ENCODE measurements at places on chromosomes 1 and 21.

DNA sequence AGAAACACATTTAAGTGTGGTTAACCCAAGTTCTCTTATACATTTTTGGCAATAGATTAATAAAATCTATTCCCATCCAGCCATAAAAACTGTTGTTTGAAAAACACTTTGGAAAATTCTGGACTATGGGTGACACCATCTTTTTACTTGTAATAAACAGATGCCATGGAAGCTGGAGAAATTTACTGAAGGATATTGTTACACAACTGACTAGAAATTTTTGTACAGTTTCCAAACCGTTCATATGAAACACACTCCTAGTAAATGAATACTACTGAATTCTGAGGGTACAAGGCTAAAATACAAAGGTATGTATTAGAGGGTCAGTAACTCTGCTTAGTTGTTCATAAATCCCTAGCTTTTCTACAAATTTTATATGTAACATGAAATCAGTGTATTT, 48.7 kb downstream of the TRIM33 start:
- DNase-seq = no peak

DNA sequence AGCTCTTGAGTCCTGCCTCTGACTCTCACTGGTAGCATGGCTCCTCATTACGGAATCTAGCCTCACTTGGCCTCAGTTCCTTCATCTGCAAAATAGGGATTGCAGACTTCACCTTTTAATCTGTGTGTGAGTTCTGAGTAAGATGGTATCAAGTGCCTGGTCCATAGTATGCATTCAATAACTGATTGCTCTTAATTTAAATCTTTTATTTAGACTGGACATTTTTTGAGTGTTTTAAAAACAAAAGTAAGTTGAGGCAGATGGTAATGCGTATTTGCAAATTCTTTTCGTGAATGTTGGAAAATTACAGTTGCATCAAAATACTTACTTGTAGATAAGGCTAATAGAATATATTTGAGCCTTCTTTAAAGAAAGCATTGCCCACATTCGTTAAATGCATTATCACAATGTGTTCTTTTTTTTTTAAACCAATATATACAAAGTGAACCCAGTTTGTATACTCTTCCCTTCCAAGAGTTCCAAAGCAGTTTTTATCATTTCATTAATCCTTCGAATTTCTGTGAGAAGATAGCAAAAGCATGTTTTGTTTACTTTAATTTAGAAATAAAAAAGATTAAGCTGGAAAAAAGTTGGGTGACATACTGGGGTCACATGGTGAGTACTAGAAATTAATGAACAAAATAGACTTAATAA, 8.1 kb downstream of the DNM3 start:
- no peak for DNase-seq

DNA sequence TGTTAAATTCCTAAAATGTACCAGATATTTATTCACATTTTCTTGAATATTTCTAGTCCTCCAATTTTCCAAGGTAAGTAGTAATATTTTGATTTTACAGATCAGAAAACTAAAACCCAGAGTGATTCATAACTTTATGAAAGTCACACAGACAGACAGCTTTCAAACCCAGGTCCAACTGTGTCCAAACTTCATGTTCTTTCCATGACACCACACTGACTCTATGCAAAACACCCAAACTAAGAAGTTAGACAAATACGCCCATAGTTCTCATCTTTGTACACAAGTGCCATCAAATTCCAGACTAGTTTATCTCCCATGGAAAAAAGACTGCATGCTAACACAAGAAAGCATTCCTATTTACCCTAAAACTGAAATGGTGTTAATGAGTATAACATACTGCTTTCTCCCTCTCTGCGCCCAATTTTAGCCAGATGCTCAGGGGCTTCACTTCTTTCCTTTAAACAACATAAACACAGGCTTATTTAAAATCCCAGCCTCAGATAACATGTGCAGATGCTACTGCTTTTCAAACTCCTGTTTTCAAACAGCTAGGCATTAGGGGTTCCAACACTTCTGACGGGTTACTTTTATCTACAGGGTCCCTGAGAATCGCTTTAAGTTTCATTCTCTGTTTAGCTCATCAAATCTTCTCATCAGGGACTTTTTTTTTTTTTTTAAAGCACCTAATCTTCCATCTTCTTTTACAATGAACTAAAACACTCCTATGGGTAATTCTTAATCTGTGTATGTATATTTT, 44.6 kb downstream of the WASF2 start:
- no peak for DNase-seq

GRCh38 chr1:221695301-221695700, 46.6 kb downstream of the DUSP10 start:
- no peak for DNase-seq

DNA sequence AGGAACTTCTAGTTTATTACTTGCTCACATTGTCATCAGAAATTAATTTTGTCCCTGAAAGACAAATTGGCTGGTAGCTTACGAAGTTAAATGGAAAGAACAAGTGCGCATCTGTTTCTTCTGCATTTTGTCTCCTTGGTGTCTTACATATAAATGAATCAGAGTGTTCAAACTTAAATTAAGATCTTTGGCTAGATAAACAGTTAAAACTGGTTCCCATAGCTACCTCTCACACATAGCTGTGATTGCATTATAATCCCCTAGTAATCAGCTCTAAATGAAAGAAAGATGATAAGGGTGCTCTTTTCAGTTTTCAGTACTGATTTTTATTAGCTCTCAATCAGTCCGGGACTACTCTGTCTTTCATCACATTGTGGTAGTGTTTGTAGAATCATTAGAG, 124.2 kb upstream of the LMO4 start:
- DNase-seq = no peak

DNA sequence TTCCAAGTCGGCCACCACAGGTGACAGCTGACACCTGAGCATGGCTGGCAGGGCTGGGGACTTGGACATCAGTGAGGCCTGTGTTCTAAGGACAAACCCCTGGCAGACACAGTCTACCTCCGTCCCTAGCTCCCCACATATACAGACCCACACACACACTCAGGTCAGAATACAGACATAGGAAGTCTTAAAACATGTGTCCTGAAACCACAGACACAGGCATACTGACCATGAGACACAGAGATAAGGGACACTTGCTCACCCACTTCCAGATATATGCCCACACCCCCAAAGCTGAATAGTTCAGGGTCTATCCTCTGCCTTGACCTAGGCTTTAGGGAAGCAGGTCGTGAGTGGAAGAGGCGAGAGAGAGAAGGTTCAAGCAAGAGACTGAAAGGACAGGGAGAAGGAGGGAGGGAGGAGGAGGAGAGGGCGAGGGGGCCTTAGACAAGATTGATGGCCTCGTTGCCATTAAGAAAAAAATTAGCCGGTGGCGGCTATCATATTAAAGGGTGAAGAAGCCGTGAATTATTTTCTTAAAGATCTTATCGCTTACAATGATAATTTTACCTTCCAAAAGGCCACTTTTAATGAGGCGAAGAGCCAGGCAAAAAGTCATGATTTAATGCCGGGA, 49.9 kb downstream of the TMEM53 start:
- no peak for DNase-seq

- DNase-seq = no peak
Observed at GRCh38 chr1:90400131-90400530, 317.0 kb downstream of the BARHL2 start.

- no peak for DNase-seq
Observed at GRCh38 chr1:75234562-75234961, 100.4 kb downstream of the LHX8 start.

DNA sequence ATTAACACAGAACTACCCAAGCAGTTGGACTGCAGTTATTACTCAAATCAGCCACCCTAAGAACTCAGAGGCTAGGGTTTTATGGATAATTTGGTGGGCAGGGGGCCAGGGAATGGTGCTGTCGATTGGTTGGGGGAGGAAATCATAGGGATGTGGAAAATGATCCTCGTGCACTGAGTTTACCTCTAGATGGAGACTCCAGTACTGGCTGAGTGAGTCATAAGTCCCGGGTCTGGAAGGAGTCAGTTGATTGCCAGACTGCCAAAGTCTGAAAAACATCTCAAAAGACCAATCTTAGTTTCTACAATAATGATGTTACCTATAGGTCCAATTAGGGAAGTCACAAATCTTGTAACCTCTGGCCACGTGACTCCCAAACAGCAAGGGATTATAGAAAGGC, 257.5 kb upstream of the PRMT6 start:
- DNase-seq = no peak

GRCh38 chr1:170776252-170776651, 112.3 kb downstream of the PRRX1 start:
- no peak for DNase-seq

DNA sequence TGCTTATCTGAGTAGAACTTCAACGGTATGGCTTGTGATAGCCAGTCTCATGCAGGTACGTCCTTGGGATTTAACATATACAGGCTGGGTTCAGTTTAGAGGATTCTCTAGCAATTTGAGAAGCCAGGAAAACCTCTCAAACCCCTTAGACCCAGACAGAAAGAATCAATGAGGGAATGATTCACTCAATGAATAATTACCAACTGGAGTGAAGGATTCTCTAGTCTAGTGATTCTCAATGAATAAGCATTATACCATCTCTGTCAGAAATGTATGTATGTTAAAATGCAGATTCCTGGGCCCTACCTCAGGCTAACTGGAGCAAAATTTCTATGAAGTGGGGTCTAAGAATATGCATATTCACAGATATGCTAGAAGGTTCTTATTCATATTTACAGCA, 54.5 kb upstream of the APP start:
- DNase-seq = no peak

DNA sequence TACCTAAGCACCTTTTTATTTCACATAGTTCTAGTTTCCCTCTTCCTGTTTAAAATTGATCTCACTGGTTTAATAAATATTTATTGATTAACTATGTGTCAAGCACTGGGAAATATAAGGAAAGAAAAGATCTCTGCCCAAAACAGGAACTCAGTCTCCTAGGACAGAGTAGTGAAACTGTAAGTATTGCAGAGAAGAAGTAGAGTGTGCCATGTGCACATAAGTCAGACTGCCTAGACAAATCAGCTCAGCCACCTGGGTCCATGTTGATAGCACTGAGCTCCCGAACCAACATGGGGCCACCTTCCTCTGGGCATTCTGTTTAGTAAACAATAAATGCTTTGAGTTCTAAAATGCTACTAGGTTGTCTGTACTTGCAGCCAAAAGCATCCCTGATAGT, 9.8 kb upstream of the SSX2IP start:
- no peak for DNase-seq

All from HFFc6 (cell line).